ENCODE measurements at places on chromosomes 3 and 15. TPM values are rescaled to one million over a fixed set of nuclear protein-coding genes. Genes with fewer than 3 reads are reported as not detected.

DNA sequence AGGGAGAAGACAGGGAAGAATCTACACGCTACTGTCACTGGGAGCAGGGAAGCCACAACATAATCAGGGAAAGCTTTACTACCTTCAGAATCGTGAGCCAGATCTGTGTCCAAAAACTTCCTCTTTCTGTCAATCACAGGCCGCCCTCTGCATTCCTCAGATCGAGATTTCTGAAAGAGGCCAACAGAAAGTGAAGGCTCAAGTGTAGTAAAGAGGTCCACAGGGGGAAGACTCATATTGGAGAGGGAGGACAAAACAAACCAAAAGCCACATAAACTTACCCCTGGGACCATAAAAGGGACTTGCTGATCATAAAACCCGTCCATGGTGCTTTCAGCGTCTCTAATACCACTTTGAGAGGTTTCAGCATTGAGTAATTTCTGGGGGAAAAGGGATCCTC lies 3.3 kb downstream of the ETV5 start:
- DNase-seq = no peak
- no peaks in the 10 kb centered on the region for H3K36me3 ChIP-seq
- H3K27ac ChIP-seq = no peak overlapping the region
- H3K4me1 ChIP-seq = peaks cover 18% of the 10 kb centered on the region
- no peak overlapping the region for H3K4me3 ChIP-seq

DNA sequence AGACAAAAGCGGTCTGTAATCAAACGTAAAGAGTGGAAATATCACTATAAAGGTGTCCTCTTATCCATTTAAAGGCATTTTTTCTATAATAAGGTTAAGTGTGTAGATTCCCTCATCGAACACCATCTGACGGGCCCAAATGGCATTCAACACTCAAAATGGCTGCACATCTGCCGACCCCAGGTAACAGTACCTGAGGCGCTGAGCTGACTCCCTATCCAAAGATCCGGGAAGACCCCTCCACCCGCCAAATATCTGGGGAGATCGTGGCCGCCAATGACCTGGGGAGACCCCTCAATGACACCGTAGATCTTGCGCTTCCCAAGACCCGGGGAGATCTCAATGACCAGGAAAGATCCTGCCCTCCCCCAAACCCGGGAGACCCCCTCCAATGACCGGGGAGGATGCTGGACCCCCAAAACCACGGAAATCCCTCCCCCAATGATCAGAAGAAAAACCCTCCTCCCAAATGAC lies 476 bp downstream of the IP6K2 start:
- peak overlapping the region; percentile 84 for H3K4me3 ChIP-seq
- peaks cover 41% of the 10 kb centered on the region for H3K4me1 ChIP-seq
- no peaks in the 10 kb centered on the region for H3K27me3 ChIP-seq
- no peaks in the 10 kb centered on the region for H3K36me3 ChIP-seq

DNA sequence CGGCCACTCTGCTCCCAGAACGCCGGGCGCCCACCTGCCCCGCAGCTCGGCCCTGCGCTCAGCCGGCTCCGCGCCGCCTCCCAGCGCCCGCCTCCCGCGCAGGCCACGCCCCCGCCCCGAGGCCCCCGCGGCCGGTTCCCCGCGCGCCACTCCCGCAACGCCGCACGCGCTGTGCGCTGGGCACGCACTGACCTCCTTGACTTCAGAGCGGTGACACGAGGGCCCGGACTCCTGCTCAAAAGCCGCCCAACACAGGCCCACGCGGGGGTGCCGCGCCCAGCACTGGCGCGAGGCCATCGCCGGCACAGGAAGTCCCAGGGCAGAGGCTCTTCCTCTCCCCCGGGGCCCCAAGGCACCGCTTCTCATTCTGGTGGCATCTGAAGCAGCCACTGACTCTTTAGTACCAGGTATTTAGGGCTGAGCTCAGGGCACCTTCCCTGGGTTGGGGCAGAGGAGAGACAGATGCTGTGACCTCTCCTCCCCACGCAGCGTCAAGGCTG lies 12.4 kb downstream of the TNK2 start:
- H3K27me3 ChIP-seq = no peaks in the 10 kb centered on the region
- DNase-seq = peak; percentile 70
- peaks cover 45% of the 10 kb centered on the region for H3K4me1 ChIP-seq
- H3K36me3 ChIP-seq = no peaks in the 10 kb centered on the region
- peak overlapping the region; percentile 90 for H3K27ac ChIP-seq

DNA sequence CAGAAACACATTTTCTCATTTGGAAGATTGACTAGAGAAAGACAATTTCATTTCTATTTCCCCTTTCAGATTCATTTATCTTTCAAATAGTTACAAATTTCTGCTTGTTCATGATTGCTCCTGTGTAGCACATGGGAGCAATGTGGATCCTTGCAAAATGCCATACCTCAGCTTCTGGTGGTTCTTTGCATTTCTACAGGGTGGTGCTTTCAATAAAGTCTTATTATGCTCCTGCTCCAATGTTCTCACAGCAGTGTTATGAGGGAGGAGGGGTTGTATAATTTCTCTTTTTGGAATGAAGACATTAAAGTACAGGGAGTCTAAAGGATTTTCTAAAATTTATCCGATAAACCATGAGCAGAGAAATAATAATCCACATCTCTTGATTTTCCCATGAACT lies 280.1 kb upstream of the ATP10A start:
- H3K27ac ChIP-seq = no peak overlapping the region
- no peak for DNase-seq
- no peak overlapping the region for H3K4me3 ChIP-seq
- no peaks in the 10 kb centered on the region for H3K4me1 ChIP-seq
- H3K36me3 ChIP-seq = no peaks in the 10 kb centered on the region

DNA sequence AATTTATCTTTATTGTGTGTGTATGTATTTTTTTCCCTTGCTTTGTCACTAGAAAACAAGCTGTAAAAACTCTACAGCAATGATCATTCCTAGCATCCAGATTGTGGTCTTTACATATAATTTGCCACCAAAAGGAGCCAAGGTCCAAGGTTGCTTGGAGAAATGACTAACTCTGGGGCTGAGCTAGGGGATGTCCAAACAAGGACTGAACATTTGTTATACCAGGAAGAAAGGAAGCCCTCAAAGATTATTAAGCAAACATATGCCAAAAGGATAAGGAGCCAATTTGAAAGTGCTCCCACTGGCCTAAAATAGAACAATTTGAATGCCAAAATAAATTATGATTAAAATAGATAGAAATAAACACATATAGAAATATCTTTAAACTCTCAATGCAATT lies 293.3 kb downstream of the ZIC1 start:
- DNase-seq = no peak
- no peak overlapping the region for H3K4me3 ChIP-seq
- no peaks in the 10 kb centered on the region for H3K36me3 ChIP-seq
- H3K4me1 ChIP-seq = no peaks in the 10 kb centered on the region
- H3K27ac ChIP-seq = no peak overlapping the region

GRCh38 chr3:99330924-99331532 lies 307.4 kb upstream of the COL8A1 start:
- H3K4me3 ChIP-seq = no peak overlapping the region
- no peak overlapping the region for H3K27ac ChIP-seq
- no peaks in the 10 kb centered on the region for H3K36me3 ChIP-seq
- H3K4me1 ChIP-seq = no peaks in the 10 kb centered on the region
- no peak for DNase-seq
- H3K27me3 ChIP-seq = no peaks in the 10 kb centered on the region

GRCh38 chr3:28576614-28577200 lies 228.1 kb upstream of the AZI2 start:
- H3K36me3 ChIP-seq = no peaks in the 10 kb centered on the region
- no peak for DNase-seq
- H3K4me1 ChIP-seq = no peaks in the 10 kb centered on the region
- H3K4me3 ChIP-seq = peak overlapping the region; percentile 76
- peaks cover 93% of the 10 kb centered on the region for H3K27me3 ChIP-seq
- no peak overlapping the region for H3K27ac ChIP-seq

DNA sequence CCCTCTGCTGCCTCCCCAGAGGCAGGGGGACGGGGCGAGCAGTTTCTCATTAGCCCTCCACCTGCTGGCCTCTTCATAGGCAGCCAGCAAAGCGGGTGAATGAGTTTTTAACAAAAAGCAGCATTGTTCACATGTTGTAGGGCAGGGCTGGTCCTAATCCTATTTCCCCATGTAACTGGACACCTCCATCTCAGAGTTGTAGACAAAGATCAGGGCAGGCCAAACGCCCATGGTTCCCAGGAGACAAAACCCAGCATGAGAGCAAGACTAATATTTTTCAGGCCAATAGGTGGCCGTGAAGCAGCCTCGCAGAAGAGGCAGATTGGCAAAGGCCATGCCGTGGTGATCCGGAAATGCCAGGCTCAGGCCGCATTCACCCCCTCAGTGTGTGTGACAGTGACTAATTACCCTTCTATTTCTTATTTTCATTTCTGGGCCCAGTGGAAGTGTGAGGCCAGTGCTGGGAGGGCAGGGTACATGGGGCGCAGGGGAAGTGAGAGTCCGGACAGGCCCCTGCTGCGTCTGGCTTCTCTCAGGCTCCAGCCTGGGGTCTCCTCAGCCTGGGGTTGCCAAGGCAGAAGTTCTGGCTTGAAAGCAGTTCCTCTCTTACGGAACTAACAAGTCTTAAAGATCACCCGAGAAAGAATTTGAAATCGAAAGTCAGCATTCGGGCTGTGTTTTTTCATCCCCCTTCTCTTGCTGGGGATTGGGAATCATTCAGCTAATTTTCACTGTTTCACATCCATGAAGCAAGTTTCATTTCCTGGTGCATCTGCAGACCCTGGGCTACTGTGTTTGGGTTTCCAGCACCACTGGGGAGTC lies 64.8 kb downstream of the BOC start:
- no peaks in the 10 kb centered on the region for H3K27me3 ChIP-seq
- no peak overlapping the region for H3K4me3 ChIP-seq
- H3K36me3 ChIP-seq = no peaks in the 10 kb centered on the region
- no peak overlapping the region for H3K27ac ChIP-seq
- H3K4me1 ChIP-seq = no peaks in the 10 kb centered on the region

DNA sequence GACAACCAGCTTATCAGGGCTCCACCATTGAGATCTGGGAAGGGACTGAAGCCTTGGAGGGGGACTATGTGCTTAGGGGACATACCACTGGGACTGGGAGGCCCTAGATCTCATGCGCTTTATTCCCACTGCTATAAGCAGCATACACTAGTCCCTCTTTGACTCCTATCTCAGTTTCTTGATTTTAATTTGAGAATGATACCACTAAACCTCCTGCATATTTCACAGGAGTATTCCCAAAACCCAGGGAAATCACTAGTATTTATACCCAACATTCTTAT lies 29.2 kb downstream of the SLC24A1 start:
- no peaks in the 10 kb centered on the region for H3K36me3 ChIP-seq
- H3K27me3 ChIP-seq = no peaks in the 10 kb centered on the region
- no peak overlapping the region for H3K27ac ChIP-seq
- H3K4me1 ChIP-seq = no peaks in the 10 kb centered on the region

GRCh38 chr3:60920519-60920918 lies 330.7 kb downstream of the FHIT start:
- no peaks in the 10 kb centered on the region for H3K27me3 ChIP-seq
- no peak overlapping the region for H3K4me3 ChIP-seq
- no peaks in the 10 kb centered on the region for H3K36me3 ChIP-seq
- no peak for DNase-seq

- peak overlapping the region; percentile 88 for H3K27ac ChIP-seq
- H3K4me1 ChIP-seq = peaks cover 10% of the 10 kb centered on the region
- H3K4me3 ChIP-seq = peak overlapping the region; percentile 98
Measured at GRCh38 chr3:23203708-23204330, 692 bp downstream of the UBE2E2 start.

DNA sequence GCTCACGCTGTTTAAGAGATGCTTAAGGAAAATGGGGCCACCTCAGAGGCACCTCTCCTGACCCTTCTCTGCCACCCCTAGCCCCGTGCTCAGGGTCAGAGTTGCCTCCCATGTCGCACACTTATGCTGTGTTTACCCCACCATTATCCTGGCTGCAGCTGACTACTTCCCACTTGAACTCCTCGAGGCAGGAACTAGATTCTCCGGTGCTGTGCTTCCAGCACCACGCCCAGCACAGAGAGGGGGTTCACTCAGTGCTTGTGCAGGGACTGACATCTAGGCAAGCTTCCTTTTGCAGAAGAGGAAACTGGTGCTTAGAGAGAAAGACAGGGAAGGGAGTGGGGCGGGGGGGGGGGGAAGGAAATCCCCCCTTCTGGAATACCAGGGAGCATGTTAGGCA lies 340.1 kb downstream of the RORA start:
- DNase-seq = no peak
- no peaks in the 10 kb centered on the region for H3K4me1 ChIP-seq
- H3K36me3 ChIP-seq = no peaks in the 10 kb centered on the region

GRCh38 chr3:150393745-150394144 lies 14.4 kb upstream of the TSC22D2 start:
- H3K27me3 ChIP-seq = no peaks in the 10 kb centered on the region
- no peak for DNase-seq
- no peaks in the 10 kb centered on the region for H3K36me3 ChIP-seq
- peaks cover 10% of the 10 kb centered on the region for H3K4me1 ChIP-seq
- no peak overlapping the region for H3K4me3 ChIP-seq

DNA sequence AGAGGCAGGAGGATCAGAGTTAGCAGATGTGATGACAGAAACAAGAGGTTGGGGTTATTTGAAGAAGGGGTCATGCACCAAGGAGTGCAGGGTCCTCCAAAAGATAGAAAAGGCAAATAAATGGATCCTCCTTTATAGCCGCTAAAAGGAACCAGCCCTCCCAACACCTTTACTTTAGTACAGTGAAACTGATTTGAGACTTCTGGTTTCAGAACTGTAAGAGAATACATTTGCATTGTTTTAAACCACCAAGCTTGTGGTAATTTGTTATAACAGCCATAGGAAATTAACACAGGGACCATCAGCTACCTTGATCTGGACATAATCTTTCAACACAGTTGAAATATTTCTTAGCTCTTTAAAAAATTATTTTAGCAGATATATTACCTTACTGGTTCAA lies 166.6 kb downstream of the TIGIT start:
- no peaks in the 10 kb centered on the region for H3K36me3 ChIP-seq
- peaks cover 3% of the 10 kb centered on the region for H3K4me1 ChIP-seq
- no peak for DNase-seq
- H3K4me3 ChIP-seq = no peak overlapping the region

- H3K27me3 ChIP-seq = no peaks in the 10 kb centered on the region
- H3K4me1 ChIP-seq = no peaks in the 10 kb centered on the region
- no peak for DNase-seq
- no peak overlapping the region for H3K4me3 ChIP-seq
- no peaks in the 10 kb centered on the region for H3K36me3 ChIP-seq
- no peak overlapping the region for H3K27ac ChIP-seq
Measured at GRCh38 chr3:40701016-40701588, 176.3 kb downstream of the ZNF621 start.

GRCh38 chr3:178969004-178969700 lies 102.5 kb downstream of the ZMAT3 start:
- DNase-seq = no peak
- H3K4me3 ChIP-seq = no peak overlapping the region
- no peak overlapping the region for H3K27ac ChIP-seq
- H3K27me3 ChIP-seq = no peaks in the 10 kb centered on the region

GOLGA6L7 gene
- total RNA-seq = not detected

TMEM44 gene
- 6.6 TPM for total RNA-seq

PRRT3 gene
- total RNA-seq = 2.5 TPM

CYP1A1 gene
- total RNA-seq = 17.0 TPM

SERPINI2 gene
- not detected for total RNA-seq

HGD gene
- 64.6 TPM for total RNA-seq

Data from hepatocyte (in vitro differentiated cells).